Stimulated activated naive CD8-positive, alpha-beta T cell treated with anti-CD3 and anti-CD28 coated beads, Interleukin-15, amount 100 ng/mL, for 72 hours (primary cell): ENCODE measurements at places on chromosomes 2 and 18.

GRCh38 chr2:145352484-145352883 is 832.6 kb upstream of the ZEB2 start:
- no peak for DNase-seq

GRCh38 chr2:63035169-63035568 is 15.5 kb upstream of the OTX1 start:
- no peak for DNase-seq

DNA sequence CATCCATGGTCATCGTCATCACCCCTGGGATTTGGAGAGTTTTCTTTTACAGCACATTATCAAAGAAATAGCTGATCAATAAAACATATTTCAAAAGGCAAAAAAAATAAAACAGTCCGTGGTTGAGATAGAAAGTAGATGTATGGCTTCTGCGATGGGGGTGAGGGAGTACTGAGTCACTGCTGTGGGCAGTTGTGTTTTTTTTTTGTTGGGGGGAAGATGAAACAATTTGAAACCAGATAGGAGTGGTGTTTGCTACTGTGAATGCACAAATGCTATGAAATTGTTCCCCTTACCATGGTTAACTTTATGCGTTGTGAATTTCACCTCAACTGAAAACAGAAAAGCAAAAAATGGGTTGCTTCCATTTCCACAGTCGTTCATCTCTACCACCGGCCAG is 11.9 kb upstream of the SALL3 start:
- no peak for DNase-seq

- no peak for DNase-seq
Measured at GRCh38 chr2:113796592-113797175, 40.2 kb upstream of the SLC35F5 start.

DNA sequence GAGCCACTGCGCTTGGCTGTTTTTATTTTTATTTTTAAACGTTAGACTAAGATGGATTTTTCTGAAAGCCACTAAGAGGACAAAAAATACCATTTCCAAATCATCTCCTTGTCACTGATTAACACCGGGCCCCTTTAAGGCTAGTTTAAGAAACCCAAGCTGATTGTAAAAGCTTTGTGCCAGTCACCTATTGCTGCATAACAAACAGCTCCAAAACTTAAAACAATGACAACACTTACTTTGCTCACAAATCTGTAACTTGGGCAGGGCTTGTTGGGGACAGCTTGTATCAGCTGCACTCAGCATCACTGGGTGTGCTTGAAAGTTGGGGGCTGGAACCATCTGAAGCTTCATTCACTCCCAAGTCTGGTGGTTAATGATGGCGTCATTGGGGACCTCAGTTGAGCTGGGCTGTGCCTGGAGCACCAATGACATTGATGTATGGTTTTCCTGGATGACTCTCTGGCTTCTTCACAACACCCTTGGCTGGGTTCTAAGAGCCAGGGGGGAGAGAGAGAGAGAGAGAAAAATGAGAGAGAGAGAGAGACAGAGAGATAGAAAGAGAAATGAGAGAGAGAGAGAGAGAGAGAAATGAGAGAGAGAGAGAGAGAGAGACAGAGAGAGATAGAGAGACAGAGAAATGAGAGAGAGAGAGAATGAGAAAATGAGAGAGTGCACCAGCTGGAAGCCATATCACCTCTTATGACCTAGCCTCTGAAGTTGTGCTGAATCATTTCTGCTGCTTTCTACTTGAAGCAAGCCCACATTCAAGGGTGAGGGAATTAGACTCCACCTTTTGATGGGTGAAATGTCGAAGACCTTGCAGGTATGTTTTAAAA is 26.0 kb upstream of the ATG16L1 start:
- DNase-seq = no peak

DNA sequence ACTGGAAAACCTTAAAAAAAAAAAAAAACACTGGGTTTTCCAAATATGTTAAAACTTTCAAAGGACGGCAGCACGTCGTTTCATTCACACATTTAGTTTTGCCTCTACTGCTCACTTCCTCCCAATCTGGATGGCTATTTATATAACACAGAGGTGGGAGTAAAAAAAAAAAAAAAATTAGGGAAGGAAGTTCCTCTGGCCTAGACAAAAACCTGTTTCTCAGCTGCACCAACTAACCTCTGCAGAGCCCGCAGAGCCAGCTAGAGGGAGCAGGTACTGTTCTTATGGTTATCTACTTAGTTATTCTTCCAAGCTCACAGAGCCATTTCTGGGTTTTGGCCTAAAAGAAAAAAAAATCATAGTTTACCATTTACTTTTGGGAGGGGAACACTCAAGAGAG is 28.1 kb downstream of the SLC1A4 start:
- no peak for DNase-seq

DNA sequence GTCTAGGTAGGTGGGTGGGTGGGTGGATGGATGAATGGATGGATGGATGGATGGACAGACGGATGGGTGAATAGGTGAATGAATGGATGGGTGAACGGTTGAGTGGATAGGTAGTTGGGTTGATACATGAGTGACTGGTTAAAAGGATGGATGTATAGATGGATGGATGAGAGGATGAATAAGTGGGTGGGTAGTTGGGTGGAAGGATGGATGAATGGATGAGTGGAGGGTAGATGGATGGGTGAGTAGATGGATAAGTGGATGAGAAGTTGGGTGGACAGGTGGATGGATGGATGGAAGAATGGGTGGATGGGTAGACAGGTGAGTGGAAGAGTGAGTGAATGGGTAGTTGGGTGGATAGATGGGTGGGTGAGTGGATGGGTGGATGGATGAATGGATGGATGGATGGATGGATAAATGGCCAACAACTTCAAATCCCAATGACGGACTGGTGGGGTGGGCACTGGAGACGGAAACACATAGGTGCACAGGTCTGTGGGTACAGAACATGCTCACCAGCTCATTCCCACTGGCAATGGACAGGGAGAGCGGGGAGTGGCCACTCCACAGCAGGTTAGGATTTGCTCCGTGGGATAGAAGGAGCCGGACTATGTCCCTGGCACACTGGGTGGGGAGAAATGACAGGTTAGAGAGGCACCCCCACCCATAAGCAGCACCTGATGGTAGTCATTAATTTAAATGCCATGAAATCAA is 48.8 kb downstream of the ANKMY1 start:
- DNase-seq = no peak

GRCh38 chr18:69064063-69064462 is 266.2 kb downstream of the CCDC102B start:
- DNase-seq = no peak

DNA sequence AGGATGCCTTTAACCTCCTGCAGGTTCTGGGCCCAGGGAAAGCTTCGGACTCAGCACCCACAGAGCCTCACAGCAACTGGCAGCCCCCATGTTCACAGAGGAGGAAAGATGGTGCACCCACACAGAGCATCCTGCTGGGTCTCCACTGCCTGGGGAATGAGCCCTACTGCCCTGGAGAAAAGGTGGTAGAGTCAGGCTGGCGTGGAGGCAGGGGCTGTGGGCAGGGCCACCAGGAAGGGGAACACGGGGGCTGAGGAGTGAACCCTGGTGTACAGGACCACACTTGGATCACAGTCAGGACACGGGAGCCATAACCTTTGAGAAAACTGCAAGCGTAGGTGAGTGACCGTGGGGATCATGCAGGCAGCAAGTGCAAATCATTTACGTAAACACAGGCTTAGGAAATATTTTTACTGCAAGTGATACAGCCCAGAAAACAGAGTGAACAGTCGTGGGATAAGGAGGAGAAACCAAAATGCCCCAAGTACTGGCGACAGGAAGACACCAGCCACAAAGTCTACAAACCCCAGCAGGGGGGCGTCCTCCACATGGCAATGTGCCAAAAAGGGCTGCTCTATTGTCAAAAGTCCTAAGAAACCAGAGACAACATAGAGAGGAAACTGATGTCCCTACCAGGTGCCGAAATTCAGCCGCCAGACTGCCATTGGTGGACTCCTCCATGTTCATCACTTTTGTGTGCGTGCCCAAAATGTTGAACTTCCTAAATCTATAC is 27.6 kb downstream of the STAT1 start:
- no peak for DNase-seq

DNA sequence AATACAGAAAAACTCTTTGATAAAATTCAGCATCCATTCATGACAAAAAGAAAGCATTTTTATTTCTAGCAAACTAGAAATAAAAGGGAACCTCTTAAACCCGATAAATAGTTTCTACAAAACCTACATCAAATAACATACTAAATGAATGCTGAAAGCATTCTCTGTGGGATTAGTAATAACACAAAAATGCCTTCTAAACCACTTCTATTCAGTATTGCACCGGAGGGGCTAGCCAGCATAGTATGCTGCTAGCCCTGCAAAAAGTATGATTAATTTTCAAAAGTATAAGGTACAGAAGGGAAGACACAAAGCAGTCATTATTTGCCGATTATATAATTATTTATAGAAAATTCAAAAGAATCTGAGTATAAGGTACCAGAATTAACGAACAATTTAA is 145.2 kb downstream of the DTNB start:
- no peak for DNase-seq

DNA sequence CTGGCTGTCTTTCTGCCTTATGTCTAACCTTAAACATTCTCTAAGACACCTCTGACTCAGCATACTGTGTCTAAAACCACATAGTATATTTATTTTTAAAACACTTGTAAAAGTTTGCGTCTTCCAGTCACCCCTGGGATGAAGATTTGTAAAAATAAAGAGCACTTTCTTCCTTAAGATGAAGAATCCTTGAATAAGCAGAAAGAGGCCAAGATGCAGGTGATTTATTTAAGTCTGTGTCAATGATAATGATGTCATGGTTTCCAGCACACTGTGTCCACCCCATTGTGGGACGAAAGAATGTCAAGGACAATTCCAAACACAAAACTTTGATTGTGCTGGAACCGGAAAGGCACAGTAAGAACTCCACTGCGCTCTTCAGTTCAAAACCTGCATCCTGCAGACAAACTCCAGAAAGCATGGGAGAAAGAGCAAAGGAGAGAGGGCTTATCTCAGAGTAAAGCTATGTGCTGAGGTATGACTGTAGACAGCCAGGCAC is 92.9 kb downstream of the ZEB2 start:
- DNase-seq = no peak

DNA sequence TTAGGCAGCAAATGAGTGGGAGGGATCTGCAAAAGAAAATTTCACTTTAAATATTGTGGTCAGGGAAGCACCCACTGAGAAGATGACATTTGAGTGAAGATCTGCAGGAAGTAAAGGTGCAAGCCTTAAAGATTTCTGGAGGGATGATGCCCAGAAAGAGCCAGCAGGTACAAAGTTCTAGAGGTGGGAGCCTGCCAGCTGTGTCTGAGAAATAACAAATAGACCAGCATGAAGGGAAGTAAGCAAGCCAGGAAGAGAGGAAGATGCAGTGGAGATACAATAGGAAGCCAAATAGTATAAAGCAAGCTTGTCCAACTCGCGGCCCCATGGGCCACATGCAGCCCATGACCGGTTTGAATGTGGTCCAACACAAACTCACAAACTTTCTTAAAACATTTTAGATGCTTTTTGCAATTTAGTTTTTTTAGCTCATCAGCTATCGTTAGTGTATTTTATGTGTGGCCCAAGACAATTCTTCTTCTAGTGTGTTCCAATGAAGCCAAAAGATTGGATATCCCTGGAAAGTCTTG is 489.9 kb downstream of the DCC start:
- no peak for DNase-seq

- no peak for DNase-seq
Measured at GRCh38 chr18:79746730-79747129, 51.0 kb upstream of the KCNG2 start.

DNA sequence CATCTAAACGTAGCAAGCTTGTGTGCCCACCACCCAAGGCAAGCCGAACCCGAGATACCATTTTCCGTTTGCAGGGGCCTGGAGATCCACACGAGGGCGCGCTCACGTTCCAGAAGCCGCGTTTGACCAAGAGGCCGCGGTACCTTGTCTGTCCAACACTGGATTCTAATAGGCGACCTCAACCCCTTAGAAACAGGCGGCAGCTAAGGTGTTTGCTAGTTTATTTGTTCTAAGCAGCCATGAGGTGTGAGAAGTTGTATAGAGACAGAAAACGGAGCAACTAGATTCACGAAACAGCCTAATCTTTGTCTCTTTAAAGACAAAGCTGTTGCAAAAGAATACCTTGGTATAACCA is 4.2 kb downstream of the HOXD11 start:
- peak; percentile 41 for DNase-seq

- no peak for DNase-seq
Measured at GRCh38 chr18:77320971-77321559, 71.4 kb downstream of the GALR1 start.

DNA sequence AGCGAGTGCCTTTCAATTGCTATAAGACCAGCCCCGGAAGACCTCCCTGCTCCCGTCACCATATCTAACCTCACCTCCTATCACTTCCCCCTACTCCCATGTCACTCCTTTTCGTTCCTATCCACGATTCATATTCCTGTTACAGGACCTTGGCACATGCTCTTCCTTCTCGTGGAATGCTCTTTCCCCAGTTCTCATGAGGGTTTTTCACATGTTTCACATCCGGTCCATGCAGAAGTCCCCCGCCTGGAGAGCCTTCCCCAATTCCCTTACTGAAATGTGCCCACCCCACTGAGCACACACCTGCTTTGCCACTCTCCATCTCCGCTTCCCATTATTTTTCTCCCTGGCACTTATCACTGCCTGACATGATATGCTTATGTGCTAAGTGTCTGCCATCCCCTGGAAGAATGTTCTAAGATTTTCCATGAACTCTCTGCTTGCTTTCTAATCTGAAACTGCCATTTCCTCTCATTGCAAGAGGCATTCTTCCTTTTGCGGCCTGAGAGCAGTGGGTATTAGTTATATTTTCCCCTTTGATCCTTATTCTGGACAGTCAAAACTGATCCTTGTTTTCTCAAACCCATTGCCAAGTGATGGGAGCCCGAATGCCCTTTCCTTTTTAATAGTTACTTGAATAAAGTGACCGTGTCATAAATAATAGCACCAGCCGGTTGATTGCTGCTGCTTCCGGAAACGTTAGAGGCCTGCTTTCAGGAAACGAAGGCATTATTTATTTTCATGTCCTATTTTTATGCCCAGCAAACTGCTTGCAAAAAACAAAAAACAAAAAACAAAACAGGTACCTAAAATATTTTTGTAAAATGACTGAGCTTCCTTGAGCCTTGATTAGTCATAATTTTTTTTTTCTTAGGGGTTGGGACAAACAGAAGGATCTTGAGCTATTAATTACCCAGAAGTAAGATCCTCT is 127.9 kb downstream of the ZNF532 start:
- DNase-seq = no peak
